Activated CD4-positive, alpha-beta T cell treated with anti-CD3 and anti-CD28 coated beads, Interleukin-2, amount 50 U/mL, for 16 hours (primary cell): ENCODE measurements at places on chromosomes 7 and 10.
A peak's percentile ranks its signal among the peaks of the same experiment; 100 is the strongest.

DNA sequence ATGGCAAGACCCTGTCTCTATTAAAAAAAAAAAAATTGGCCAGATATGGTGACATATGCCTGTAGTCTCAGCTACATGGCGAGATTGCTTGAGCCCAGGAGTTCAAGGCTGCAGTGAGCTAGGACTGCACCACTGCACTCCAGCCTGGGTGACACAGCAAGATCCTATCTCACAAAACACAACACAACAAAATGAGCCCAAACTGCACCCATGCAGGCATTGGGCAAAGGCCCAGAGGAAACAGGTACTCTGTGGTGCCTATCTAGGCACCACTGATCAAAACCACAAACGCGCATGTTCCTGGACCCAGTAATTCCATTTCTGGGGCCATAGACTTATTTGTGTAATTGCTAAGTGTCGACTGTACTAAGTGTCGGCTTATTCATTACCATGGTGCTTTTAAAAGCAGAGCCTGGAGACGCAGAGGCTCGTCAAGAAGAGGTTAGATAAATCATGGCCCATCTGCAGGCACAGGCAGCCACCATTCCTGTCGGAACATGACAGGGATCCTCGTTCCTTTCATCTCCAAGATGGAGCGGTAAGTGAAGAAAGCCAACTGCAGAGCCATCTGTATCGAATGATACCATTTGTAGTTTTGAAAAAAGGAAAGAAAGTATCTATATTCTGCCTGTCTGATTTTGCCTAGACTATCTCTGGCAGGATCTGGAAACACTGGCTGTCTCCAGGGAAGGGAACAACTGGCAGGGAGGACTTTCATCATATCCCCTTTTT, 160.4 kb upstream of the RHEB start:
- DNase-seq: no peak

DNA sequence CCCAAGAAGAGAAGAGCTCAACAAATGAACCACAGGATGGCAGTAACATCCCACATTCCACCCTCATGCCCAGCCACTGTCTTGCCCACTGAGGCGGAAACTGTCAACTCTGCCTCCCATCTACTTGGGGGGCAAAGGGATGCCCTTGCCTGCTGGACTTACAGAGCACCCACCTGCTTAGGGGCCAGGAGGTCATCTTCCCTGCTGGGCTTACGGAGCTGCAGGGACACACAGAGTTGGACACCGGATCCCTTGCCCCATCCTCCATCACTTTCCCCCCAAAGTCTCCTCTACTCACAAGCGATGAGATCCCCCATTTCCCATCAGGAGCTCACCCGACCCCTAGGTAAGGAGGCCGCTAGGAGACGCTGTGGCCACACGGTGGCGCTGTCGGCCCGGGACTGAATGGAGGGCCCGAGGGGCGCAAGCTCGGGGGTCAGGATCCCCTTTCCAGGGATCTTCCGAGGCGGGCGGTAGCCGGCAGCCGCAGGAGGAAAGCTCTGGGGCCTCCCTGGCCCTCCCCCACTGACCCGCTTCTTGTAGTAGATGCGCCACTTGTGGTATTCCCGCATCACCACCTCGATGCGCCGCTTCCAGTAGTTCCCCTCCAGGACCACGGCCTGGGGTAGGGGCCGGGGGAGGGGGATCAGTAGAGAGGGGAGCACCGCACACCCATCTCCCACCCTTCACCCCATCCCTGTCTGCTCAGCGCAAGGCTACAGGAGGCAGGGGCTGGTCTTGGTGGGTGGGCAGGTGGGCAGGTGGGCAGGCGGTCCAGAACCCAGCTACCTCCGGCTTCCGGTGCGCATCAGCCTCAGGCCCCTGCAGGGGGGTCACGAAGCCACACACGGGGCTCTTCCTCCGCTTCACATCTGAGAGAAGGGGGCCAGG, 17.3 kb downstream of the MLXIPL start:
- peak; percentile 45 for DNase-seq

DNA sequence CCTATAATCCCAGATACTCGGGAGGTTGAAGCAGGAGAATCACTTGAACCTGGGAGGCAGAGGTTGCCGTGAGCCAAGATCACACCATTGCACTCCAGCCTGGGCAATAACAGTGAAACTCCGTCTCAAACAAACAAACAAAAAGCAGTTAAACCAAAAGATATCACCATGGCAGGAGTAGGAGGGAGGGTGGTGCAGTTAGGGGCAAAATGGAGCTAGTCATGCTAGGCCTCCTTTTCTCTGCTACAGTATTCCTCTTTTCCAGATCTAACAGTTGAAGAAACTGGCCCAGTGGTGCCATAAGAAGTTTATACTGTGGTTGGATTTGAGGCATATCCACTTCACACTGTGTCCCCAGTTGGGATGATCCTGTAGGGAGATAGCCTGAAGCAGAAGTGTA, 261.6 kb downstream of the SKIDA1 start:
- DNase-seq: no peak

GRCh38 chr7:98133181-98133580, 26.5 kb downstream of the LMTK2 start:
- DNase-seq: peak; percentile 73

DNA sequence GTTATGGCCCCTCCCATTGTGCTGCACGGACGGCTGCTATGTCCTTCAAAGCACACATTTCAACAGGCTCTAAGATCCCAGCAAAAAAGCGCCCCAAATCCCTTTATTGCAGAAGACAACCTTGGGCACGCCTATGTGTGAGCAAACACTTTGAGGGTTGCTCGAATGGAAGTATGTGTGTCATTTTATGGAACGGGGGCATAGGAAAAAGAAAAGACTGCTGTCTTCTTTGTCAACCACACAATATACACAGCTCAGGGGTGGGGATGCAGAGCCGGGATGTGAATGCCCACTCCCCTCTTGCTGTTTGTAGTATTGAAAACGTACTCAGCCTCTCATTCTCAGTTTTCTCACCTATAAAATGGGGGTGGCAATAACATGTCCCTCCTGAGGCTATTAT, 32.0 kb downstream of the C10orf53 start:
- no peak for DNase-seq

DNA sequence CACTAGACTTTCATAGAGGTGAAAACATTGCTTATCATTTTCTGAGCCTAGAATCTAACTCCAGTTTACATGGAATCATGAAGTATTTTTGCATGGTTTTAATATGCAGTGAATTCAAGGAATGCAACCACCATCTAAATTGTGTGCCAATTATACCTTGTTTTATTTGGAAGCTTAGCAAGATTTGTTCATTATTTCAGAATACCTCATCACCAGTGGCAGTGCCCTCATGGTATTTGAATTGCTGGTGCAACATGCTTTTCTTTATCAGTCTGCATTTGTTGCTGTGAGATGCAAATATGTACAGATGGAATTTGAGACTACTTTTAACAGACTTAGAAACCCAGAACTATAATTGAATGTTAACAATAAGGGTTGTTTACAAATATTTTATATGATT, 18.7 kb upstream of the ZNF800 start:
- DNase-seq: no peak

DNA sequence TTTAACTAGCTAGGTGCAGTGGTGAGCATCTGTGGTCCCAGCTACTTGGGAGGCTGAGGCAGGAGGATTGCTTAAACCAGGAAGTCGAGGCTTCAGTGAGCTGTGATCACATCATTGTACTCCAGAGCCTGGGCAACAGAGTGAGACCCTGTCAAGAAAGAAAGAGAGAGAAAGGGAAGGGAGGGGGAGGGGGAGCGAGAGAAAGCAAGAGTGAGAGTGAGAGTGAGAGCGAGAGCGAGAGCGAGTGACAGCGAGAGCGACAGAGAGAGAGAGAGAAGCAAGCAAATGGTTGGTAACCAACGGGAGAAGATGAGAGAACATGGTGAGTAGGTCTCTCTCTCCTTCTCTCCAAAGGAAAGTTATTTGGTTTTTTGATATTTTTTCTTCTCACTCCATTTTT, 69.8 kb upstream of the DGKI start:
- no peak for DNase-seq

DNA sequence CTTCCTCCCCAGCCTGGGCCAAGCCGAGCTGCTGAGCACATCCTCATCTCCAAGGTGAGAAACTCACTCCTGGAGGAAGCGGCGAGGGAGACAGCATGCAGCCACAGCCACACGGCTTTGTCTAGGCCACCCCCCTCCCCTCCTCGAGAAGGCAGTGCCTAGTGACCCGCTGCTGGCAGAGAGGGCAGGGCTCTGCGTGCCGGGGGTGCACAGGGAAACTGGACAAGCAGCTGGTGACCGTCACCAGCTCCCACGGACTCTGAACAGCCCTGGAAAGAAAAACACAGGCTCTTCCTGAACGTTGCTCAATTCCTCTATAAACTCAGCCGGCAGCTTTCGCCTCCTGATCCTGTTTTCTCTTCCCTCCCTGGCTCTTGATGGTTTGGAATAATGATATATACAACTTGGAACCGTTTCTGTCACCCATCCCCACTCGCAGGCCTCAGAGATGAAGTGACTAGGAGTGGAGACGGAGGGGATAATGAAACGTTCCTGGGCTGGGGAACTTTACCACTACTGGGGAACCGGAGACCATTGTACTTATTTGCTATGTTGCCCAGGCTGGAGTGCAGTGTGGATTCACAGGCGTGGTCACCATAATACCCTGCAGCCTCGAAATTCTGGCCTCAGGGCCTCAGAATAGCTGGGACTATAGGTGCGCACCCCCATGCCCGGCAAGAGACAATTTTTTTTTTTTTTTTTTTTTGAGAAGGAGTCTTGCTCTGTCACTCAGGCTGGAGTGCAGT, 19.3 kb downstream of the PAPOLB start:
- DNase-seq: no peak

- no peak for DNase-seq
Observed at GRCh38 chr10:61472090-61472674, 19.0 kb upstream of the TMEM26 start.

DNA sequence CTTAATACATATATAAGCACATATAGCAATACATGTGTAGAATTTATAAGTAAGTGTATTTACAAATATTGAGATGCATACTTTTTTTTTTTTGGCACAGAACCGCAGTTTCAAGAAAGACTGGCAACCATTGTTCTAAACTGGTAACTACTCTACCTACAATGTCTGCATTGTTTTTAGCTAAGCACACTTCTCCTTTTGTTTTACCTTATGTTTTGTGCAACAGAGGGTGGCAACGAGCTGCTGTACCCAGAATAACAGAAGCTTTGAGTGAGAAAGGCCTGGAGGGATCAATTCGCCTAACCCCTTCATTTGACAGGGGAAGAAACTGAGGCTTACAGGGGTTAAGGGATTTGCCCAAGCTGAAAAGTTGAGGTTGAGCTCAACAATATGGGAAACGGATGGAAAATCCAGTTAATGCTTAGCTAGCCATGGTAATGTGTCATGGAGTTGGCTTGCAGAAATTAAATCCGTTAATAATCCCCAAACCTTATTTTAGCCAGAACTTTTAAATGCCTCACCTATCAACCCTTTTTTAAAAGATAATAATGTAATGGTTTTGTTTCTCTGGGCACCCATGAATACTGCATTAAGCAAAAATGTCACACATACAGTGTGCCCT, 25.5 kb downstream of the FZD1 start:
- no peak for DNase-seq

DNA sequence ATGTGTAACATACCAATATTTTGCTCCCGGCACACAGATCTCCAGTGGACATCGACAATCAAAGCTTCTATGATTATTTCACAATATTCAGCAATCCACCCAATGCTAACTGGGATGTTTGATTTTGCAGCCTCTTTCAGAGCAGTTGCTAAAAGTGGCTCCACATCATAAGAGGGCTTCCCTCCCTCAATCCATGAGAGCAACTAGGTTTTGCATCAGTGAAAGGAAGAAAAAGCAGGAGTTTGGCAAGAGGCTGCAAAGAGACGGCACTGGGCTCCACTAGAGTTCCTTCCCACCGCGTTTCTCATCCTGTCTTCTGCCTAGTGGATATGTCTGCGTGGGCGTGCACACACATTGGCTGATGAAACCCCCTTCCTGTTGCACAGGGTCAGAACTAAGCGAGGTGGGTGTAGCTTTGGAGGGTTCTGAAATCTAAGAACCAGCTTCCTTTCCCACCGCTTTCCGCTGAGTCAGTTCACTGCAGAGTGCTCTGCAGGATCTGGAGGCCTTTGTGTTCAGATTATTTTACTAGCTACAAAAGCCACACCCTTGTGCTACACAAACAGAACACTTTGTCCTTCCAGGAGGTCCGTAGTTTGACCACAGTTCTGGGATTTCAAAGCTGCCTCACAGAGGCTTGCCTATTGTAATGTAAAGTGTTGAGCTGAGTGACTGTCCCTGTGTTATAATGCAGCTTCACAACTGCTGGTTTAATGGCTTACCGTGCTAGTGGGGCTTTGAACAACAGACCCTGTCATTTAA, 28.1 kb downstream of the ARL4A start:
- peak; percentile 54 for DNase-seq

DNA sequence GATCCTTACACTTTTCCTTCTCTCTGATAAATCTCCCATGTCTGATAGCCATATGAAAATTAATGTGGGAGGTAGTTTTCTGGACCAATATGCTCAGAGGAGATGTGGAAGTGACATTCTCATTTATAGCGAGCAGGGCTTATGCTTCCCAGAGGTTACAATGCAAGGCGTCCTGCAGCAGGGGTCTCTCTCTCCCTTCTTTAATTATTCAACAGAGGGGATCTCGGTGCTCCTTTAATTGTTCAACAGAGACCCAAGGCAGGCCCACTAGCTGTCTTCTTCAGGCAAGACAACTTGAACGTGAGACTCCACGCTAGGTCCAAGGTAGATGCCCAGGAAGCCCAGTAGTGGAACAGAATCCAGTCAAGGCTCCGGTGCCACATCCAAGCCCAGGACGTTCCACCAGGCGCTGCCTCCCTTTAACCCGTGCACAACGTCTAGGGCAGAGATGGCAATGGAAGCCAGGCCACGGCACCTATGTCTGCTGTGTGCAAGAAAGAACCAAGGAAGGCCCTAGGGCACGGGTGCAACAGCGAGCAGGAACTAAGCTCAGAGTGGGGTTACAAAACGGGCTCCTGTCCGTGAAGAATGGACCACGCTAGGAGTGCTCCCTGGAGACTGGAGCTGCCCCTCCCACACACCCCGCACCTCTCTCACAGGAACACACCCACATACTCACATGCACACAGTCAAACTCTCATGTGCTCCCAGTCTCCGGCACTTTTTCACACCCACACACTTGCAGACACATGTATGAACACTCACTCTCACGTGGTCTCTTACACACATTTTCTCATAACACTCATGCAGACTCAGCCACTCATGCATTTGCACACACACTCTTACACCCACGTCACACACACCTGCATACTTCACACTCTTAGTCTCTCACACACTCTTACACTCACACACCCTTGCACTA, 230.4 kb downstream of the TNS3 start:
- no peak for DNase-seq

- DNase-seq: no peak
Observed at GRCh38 chr10:99844433-99844955, 62.1 kb downstream of the ABCC2 start.
